ENCODE measurements at places on chromosomes 5 and 9.

DNA sequence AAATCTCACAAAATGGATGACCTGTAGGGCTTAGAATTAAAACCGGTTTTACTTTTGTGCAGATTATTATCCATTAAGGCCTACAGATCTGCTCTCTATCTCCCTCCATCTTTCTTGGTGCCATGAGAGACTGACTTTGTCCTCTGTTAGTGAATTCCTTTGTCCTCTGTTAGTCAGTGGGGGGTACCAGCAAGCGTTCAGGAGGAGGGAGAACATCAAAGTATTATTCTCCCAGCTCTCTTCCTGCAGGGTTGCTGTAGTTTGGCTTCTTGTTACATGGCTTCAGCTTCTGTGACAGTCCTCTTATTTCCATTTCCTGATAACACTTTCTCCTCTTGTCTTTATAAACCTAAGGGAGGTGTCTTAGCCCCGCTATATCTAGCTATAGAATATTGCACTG lies 850.5 kb upstream of the SEMA6A start:
- DNase-seq: no peak

DNA sequence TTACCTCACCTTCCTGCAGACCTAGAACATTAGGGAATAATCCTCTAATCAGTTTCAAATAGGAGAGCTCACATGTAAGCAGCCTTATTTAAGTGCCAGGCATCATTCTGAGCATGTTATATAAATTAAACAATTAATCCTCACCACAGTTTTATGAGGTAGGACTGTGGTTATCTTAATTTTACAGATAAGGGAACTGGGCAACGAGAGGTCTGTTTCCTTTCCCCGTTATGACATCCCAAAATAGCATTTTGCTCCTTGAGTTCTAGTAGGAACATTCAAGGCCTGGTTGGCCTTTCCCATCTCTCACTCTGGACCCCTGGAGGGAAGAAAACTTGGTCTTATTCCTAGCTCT lies 19.1 kb upstream of the IFNB1 start:
- DNase-seq: no peak

GRCh38 chr9:38126730-38127129 lies 57.7 kb upstream of the SHB start:
- no peak for DNase-seq

DNA sequence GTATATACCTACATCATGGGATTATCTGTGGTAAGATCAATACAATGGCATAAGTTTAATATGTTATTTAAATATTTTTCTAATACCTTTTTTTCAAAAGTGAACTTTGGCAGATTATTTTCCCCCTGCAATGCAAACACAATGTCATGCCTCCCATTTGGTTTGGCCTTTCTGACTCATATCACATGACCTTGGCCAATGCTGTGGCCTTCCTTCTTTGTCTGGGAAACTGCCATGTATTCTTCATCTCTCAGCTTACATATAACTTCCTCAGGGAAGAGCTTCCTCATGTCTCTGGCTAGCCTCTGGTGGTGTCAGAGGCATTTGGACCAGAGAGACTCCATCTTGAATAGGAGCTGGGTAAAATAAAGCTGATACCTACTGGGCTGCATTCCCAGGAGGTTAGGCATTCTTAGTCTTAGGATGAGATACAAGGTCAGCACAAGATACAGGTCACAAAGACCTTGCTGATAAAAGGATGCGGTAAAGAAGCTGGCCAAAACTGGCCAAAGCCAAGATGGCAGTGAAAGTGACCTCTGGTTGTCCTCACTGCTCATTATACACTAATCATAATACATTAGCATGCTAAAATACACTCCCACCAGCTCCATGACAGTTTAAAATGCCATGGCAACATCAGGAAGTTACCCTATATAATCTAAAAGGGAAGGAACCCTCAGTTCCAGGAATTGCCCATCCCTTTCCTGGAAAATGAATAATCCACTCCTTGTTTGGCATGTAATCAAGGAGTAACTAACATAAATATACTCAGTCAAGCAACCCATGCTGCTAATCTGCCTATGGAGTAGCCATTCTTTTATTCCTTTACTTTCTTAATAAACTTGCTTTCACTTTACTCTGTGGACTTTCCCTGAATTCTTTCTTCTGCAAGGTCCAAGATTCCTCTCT lies 76.0 kb downstream of the C9orf153 start:
- DNase-seq: no peak

- peak; percentile 50 for DNase-seq
These were observed 53.1 kb upstream of the EDIL3 start for GRCh38 chr5:84437673-84438315.

- no peak for DNase-seq
These were observed 363.9 kb upstream of the SEMA6A start for GRCh38 chr5:116938488-116938887.

- DNase-seq: peak; percentile 79
These were observed 71.7 kb upstream of the WWC1 start for GRCh38 chr5:168219515-168220410.

GRCh38 chr9:131270171-131271015 lies 5.9 kb downstream of the FAM78A start:
- no peak for DNase-seq

GRCh38 chr5:61468483-61468865 lies 136.4 kb downstream of the ZSWIM6 start:
- DNase-seq: no peak

- no peak for DNase-seq
These were observed 711.7 kb upstream of the EDIL3 start for GRCh38 chr5:85096421-85096820.

- DNase-seq: no peak
These were observed 10.3 kb downstream of the C6 start for GRCh38 chr5:41203033-41203432.

- DNase-seq: no peak
These were observed 118.9 kb downstream of the PDZD2 start for GRCh38 chr5:31757806-31758205.

- DNase-seq: no peak
These were observed 82.1 kb downstream of the RXRA start for GRCh38 chr9:134408389-134408788.

DNA sequence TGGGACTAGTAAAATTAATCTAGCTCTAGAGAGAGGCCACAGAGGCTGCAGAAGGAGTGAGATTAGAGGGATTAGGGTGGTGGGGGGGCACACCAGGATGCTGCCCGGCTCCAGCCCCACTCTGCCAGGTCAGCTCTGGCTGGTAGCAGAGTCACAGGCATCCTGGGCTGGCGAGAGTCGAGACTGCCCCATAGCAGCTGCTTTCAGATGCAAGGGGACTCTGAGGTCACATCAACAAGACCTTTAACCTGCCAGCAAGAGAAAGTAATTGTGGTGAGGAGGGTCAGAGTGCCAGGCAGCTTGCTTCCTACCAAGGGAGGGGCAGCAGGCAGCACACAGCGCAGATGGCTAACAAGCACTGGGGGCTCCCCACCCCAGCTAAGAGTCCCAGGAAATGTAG lies 7.5 kb downstream of the EPB41L4B start:
- no peak for DNase-seq

- no peak for DNase-seq
These were observed 13.8 kb downstream of the HNRNPK start for GRCh38 chr9:83966209-83966582.

- no peak for DNase-seq
These were observed 192.3 kb upstream of the TLX3 start for GRCh38 chr5:171116719-171117118.

- DNase-seq: no peak
These were observed 222.2 kb downstream of the LURAP1L start for GRCh38 chr9:12997009-12997408.

GRCh38 chr9:133778336-133779013 lies 40.3 kb upstream of the SARDH start:
- no peak for DNase-seq

GRCh38 chr5:68405784-68406743 lies 190.5 kb downstream of the PIK3R1 start:
- DNase-seq: no peak

GRCh38 chr5:149141957-149142851 lies 911 bp downstream of the ABLIM3 start:
- DNase-seq: peak; percentile 32

DNA sequence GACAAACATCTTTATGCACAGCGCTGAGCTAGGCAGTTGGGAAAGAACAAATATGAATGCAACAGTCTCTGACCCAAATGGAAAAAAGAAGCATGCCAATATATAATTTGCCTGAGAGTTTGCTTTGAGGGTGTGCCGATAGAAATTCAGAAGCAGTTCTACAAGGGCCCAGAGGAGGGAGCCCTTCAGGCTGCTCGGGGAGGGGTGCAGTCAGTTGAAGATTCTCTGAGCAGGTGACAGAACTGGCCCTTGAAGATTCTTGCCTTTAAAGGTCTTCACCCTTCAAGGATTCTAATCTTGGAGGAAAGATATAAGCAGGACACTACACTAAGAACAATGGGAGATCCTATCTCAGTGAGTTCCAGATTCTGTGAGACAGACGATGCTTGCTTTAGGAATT lies 3.7 kb upstream of the PAPPA start:
- no peak for DNase-seq

DNA sequence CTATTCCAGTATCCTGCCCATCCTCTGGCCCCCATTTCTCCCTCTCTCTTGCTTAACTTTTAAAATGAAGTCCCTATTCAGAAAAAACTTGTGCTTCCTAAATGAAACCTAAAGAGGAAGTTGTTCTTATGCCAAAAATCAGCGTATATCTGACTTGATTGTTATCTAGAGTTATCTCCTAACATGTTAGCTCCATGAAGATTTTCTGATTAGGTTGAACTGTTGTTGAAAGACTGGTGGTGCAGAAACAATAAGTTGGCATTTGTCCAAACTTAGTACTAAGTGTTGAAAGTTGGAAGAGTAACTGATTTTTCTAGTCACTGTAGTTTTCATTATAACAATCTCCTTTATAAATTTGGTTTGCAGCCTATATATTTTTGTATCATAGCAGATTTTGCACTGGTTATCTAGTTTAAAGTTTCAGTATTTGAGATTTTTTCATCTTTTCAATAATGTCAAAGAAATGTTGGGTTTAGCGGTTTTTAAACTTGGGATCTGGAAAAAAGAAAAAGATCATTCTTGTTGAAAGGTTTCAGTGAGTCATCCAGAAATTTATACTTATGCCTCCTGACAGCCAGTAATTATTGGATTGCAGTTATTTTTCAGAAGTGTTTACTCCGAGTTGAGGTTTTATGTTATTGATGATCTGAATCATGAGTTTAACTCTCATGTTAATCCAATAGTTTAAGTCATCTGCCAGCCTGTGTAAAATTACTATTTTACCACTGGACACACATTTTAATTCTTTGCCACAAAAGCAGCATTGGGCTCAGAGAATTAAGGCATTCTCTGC lies 60.6 kb downstream of the PAM start:
- DNase-seq: no peak

DNA sequence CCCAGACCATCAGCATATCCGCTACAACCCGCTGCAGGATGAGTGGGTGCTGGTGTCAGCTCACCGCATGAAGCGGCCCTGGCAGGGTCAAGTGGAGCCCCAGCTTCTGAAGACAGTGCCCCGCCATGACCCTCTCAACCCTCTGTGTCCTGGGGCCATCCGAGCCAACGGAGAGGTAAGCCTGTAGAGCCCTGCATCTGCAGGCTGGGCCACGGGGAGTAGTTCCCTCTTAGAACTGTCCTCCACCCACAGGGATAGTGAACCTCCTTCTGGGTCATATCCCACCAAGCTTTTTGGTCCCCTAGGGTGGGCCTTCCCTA lies 569 bp downstream of the GALT start:
- DNase-seq: no peak

DNA sequence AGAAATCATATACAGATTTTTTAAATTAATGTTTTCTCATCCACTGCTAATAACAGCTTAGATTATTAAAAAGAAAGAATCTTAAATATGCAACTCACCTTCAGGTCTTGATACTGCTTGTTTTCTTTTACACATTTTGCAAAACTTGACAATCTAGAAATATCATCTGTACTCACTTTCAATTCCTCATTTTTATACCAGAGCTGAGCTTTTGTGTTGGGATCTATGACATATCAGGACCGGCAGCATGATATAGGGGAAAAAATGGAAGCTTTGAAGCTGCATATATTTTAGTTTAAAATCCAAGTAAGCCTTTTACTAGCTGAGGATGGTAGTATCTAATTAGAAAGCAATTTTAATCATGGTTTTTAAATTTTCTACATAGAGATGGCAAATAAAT lies 75.7 kb upstream of the SMARCA2 start:
- no peak for DNase-seq

DNA sequence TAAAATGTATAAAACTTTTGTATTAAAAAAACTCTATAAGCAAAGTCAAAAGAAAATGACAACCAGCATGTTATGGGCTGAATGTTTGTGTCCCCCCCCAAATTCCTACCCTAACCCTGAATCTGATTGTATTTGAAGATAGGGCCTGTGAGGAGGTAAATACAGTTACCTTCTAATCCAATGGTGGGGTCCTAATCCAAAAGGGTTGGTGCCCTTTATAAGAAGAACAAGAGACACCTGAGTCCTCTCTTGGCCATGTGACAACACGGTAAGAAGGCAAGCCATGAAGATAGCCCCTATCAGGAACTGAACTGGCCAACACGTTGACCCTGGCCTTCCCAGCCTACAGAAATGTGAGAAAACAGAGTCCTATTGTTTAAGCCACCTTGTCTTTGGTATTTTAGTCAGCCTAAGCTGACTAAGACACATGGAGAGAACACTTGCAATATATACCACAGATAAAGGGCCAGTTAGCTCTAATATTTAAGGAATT lies 49.7 kb upstream of the AKNA start:
- DNase-seq: no peak

- no peak for DNase-seq
These were observed at the start of gene ST8SIA4 for GRCh38 chr5:100903039-100903887. TSS of gene ST8SIA4 (minus strand) at chr5:100903282. CDS start at chr5:100902955, 327 bp downstream.

DNA sequence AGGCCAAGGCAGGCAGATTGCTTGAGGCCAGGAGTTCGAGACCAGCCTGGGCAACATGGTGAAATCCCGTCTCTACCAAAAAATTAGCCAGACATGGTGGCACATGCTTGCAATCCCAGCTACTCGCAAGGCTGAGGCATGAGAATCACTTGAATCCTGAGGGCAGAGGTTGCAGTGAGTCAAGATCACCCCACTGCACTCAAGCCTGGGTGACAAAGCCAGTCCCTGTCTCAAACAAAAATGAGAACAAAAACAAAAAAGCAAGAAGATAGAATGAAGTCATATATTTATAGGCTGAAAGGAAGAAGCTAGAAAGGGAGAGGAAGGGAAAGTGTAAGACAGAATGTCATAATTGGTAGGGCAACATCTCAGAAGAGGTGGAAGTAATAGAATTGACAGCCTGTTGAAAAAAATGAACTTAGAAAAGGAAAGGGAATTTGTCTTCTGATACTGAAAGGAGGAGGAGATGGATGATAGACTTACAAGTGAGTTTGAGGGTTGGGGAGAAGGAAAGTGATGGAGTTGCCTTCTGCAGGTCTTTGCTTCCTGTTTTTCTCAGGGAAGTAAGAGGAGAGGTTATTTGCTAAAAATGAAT lies 32.2 kb downstream of the CARD6 start:
- DNase-seq: no peak

Measured in urothelium cell line (cell line).